Naive thymus-derived CD8-positive, alpha-beta T cell (primary cell): ENCODE measurements at places on chromosomes 3 and 15. TPM values are rescaled to one million over a fixed set of nuclear protein-coding genes. Genes with fewer than 3 reads are reported as not detected.

The NANOGP8 gene
- total RNA-seq, result not detected

The EIF4E3 gene
- 38.2 TPM for total RNA-seq

The GP5 gene
- total RNA-seq, result 12.8 TPM

The TRIM71 gene
- total RNA-seq, result not detected

The DAPK2 gene
- 1.6 TPM for total RNA-seq

The BFSP2 gene
- total RNA-seq, result not detected

The GOLGA8J gene
- 0.60 TPM for total RNA-seq

The TMEM158 gene
- 0.22 TPM for total RNA-seq

The LRRC49 gene
- total RNA-seq, result not detected

The TM6SF1 gene
- total RNA-seq, result 0.58 TPM

The CCDC39 gene
- not detected for total RNA-seq

The CALML4 gene
- 4.7 TPM for total RNA-seq

The GOLGA8K gene
- 0.49 TPM for total RNA-seq

The PLSCR4 gene
- not detected for total RNA-seq

The BTLA gene
- total RNA-seq, result 18.2 TPM

The SCG5 gene
- not detected for total RNA-seq

The DET1 gene
- total RNA-seq, result 10.2 TPM

The C2CD4B gene
- not detected for total RNA-seq

The AGBL1 gene
- total RNA-seq, result not detected

The SRPRB gene
- 44.8 TPM for total RNA-seq

The GABRG3 gene
- not detected for total RNA-seq

The CCNB2 gene
- 0.52 TPM for total RNA-seq

The MPI gene
- 74.3 TPM for total RNA-seq

The STARD9 gene
- 13.7 TPM for total RNA-seq

The MKRN3 gene
- 5.7 TPM for total RNA-seq

The SPATA12 gene
- not detected for total RNA-seq

The GREM1 gene
- not detected for total RNA-seq

The SCN5A gene
- total RNA-seq, result 0.25 TPM

The KY gene
- total RNA-seq, result not detected

The WDR49 gene
- 0.42 TPM for total RNA-seq

The IDH2 gene
- total RNA-seq, result 29.6 TPM

The GP9 gene
- not detected for total RNA-seq

The GATM gene
- total RNA-seq, result 5.0 TPM

The ST3GAL6 gene
- not detected for total RNA-seq

The CXCR6 gene
- 0.25 TPM for total RNA-seq

The TMEM212 gene
- total RNA-seq, result not detected

The ATP13A4 gene
- 7.1 TPM for total RNA-seq

The UROC1 gene
- 0.10 TPM for total RNA-seq

The GOLGA6B gene
- total RNA-seq, result not detected

The ATP13A5 gene
- not detected for total RNA-seq

The CPNE9 gene
- total RNA-seq, result 0.55 TPM

The MEX3B gene
- total RNA-seq, result 1.8 TPM

The SLC6A1 gene
- total RNA-seq, result not detected

The SCN11A gene
- total RNA-seq, result 0.39 TPM

The ALS2CL gene
- total RNA-seq, result 9.1 TPM

The MKRN2OS gene
- total RNA-seq, result not detected

The PBRM1 gene
- 66.0 TPM for total RNA-seq

The XXYLT1 gene
- 5.4 TPM for total RNA-seq

The EXD1 gene
- total RNA-seq, result not detected

The TMEM40 gene
- not detected for total RNA-seq

The CCDC14 gene
- 40.5 TPM for total RNA-seq

The TUSC7 gene
- total RNA-seq, result not detected

The WDR73 gene
- total RNA-seq, result 38.3 TPM

The PLA1A gene
- total RNA-seq, result not detected

The MORC1 gene
- not detected for total RNA-seq

The IL17RB gene
- not detected for total RNA-seq

The AHSG gene
- total RNA-seq, result not detected

The CX3CR1 gene
- 0.66 TPM for total RNA-seq
